ENCODE measurements at places on chromosomes 5 and 9. TPM values are rescaled to one million over a fixed set of nuclear protein-coding genes. Genes with fewer than 3 reads are reported as not detected.

CBY3 gene
- total RNA-seq: not detected

GFI1B gene
- not detected for total RNA-seq

- H3K4me1 ChIP-seq: peaks cover 5% of the 10 kb centered on the region
- H3K27me3 ChIP-seq: no peaks in the 10 kb centered on the region
- DNase-seq: peak; percentile 43
- H3K36me3 ChIP-seq: no peaks in the 10 kb centered on the region
Measured at GRCh38 chr9:3467593-3468219, 58.1 kb downstream of the RFX3 start.

GRCh38 chr5:148733601-148734438, 79.5 kb upstream of the HTR4 start:
- peak; percentile 79 for DNase-seq
- no peak overlapping the region for H3K4me3 ChIP-seq
- no peaks in the 10 kb centered on the region for H3K36me3 ChIP-seq

DNA sequence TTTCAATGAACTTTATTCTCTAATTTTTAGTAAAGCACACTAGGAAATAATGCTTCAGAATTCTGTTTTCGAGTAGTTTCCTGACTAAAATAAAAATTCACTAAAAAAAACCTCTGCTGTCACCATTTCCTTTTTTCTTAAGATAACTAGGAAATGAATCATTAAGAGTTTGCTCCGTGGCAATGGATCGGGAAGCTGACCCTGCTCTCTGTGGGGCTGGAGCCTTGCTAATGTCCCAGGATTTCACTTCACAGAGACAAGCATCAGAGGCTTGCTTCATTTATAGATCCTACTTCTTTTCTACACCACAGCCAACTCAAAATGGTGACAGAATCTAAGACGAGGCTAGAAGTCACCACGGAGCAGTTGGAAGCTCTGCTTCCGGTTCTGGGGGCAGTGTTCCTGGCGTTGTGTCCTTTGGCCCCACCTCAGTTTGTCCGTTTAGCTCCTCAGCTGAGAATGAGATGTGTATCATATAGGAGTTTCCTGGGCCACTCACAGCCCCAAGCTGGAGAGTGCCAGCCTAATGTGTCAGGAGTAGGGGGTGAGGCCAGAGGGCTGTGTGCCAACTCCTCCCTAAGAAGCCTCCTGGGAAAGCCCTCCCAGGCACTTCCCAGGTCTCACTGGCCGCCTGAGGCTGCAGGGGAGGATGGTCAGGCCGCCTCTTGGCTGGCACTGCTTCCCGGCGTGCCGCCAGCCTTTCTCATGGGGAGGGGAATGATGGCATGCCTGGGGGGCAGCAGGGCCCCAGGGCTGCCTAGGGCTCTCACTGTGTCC, 19.6 kb downstream of the TENT4A start:
- peak overlapping the region; percentile 47 for H3K27ac ChIP-seq
- no peaks in the 10 kb centered on the region for H3K36me3 ChIP-seq
- H3K4me1 ChIP-seq: peaks cover 30% of the 10 kb centered on the region
- no peaks in the 10 kb centered on the region for H3K27me3 ChIP-seq
- no peak overlapping the region for H3K4me3 ChIP-seq
- no peak for DNase-seq

GRCh38 chr5:176133877-176134276, 104.3 kb upstream of the SIMC1 start:
- H3K4me1 ChIP-seq: no peaks in the 10 kb centered on the region
- H3K27me3 ChIP-seq: peaks cover 7% of the 10 kb centered on the region
- no peak overlapping the region for H3K27ac ChIP-seq
- H3K4me3 ChIP-seq: no peak overlapping the region
- no peaks in the 10 kb centered on the region for H3K36me3 ChIP-seq

DNA sequence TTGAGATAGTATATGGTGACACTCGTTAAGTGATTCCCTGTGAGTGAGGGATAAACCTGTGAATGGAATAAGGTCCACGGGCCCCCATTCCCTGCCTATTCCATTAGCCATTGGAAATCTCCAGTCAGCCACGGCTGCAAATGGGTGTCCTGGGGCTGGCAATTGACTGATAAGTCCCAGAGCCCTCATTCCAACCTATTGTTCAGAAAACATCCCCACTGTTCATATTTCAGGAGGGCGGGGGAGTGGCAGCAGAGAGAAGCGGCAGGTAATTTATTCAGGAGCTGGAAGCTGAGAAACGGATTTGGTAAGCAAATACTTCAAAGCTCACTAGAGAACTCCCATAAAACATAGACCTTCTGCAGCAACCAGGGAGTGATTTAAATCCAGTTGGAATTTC, 42.0 kb downstream of the TMEM174 start:
- no peak for DNase-seq
- no peak overlapping the region for H3K4me3 ChIP-seq
- H3K4me1 ChIP-seq: peaks cover 7% of the 10 kb centered on the region
- H3K27ac ChIP-seq: no peak overlapping the region
- H3K36me3 ChIP-seq: no peaks in the 10 kb centered on the region
- peaks cover 3% of the 10 kb centered on the region for H3K27me3 ChIP-seq

DNA sequence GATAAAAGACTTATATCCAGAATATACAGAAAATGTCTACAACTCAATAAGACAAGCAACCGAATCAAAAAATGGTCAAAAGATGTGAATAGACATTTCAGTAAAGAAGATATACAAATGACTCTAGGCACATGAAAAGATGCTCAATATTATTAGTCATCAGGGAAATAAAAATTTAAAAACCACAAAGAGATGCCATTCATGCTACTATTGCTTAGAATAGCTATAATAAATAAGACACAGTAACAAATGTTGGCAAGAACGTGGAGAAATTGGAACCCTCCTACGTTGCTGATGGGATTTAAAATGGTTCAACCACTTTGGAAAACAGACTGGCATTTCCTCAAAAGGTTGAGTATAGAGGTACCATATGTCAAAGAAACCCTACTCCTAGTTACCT, 39.8 kb downstream of the POLK start:
- H3K4me1 ChIP-seq: no peaks in the 10 kb centered on the region
- no peaks in the 10 kb centered on the region for H3K27me3 ChIP-seq

All from liver (tissue), 10 donors.